Stimulated activated naive CD4-positive, alpha-beta T cell treated with Interleukin-2 at 50 U/mL for 16 hours (primary cell): ENCODE measurements at places on chromosomes 1 and 21.

DNA sequence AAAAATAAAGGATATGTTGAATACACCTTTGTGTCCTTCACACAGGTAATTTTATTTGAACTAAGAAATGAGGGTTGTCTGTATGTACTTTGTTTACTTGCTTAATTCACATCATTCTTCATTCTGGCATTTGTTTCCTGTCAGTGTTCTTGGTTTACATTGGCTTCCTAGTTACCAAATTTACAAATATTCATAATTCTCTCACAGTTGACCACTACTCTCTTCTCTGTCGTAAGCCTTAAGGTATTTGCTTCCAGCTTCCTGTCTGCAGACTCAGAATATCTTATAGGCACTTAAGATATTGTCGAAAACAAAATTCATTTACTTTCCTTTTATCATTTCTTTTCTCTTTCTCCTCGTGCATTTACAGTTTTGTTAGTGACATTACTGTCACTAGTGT lies 15.9 kb downstream of the RNPC3 start:
- no peak for DNase-seq

DNA sequence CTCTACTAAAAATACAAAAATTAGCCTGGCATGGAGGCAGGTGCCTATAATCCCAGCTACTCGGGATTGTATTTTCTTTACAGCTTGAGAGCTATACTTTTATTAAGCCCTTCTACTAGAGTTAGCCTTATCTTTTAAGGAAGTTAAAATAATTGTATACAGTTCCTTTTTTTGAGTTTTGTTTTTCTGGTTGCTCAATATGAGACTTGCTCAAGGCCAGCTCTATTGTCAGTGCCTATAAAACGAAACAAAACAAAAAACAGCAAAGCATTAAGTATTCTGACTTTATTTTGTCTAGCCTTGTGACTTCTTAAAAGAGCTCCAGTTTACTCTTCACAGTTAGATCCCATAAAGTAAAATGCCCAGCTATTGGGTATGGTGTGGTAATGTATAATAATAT lies 17.2 kb downstream of the PKN2 start:
- DNase-seq: no peak

GRCh38 chr1:160030657-160031364 lies 979 bp downstream of the PIGM start:
- no peak for DNase-seq

- DNase-seq: no peak
Measured at GRCh38 chr1:219090607-219091006, 83.1 kb upstream of the LYPLAL1 start.

- DNase-seq: no peak
Measured at GRCh38 chr1:162882248-162882674, 21.3 kb upstream of the CCDC190 start.

DNA sequence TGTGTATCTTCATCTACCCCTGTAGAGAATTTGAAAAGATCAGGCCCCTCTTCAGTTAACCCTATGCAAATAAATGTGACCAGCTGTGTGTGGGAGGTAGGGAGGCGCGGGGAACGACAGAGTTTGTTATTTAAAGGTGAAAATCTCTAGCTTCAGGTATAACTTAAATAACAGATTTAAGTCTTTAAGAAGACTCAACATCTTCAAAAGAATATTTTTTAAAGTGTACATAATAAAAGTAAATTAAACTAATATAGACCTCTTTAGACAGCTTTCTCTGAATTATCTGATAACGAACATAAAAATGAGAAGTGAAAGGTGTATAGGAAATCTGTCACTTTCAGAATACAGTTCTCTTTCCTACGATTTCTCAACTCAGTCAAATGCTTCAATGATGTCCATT lies 16.0 kb downstream of the ANGPTL3 start:
- no peak for DNase-seq

GRCh38 chr1:1889090-1889750 lies 1.7 kb downstream of the GNB1 start:
- no peak for DNase-seq

- DNase-seq: no peak
Measured at GRCh38 chr1:193709607-193710006, 523.2 kb upstream of the B3GALT2 start.

DNA sequence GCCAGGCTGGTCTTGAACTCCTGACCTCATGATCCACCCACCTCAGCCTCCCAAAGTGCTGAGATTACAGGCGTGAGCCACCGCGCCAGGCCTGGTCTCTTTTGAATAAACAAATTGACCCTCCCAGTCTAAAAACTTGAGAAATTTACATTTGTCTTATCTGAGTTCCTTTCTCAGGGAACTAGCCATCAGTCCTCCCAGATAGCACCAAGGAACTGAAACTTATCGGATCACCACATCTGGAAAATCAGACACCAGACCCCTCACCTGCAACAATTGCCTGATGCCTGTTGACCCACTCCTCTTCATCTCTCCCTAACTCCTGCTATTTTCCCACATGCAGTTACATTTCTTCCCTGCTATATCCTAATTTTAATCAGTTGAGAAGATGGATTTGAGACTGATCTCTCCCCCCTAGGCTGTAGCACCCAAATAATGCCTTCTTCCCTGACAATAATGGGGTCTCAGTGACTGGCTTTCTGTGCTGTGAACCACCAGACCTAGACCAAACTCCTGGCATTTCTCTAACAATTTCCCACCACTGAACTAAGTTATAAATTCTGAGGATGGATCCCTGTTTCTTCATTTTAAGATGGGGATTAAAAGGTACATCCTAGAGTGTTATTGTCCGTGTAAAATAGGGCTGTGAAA lies 951 bp upstream of the CBR1 start:
- no peak for DNase-seq

GRCh38 chr1:246072456-246072955 lies 434.6 kb downstream of the SMYD3 start:
- DNase-seq: no peak

GRCh38 chr1:183070923-183071618 lies 47.9 kb downstream of the LAMC1 start:
- no peak for DNase-seq

DNA sequence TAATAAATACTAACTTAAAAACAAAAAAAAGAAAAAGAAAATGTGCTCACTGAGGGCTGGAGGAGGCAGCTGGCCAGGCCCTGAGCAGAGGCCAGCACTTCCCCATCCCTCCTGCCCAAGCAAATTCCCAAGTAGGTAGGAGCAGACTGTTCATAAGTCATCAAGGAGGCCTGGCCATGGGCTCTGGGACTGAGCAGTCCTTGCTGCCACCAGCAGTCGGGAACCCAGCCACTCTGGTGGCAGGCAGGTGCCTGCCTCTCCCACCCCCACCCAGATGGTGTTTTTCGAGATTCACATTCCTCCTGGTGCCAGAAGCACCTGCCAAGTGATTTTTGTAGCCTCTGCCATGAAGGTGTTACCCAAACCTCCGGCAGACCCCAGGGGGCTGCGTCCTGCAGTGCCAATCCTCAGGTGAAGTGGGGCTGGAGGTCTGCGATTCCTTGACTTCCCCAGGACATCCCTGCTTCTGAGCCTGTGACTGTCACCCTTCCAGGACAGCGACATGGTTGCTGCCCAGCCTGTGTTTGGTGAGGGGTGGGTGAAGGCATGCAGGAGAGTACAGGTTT lies 204.2 kb upstream of the TMEM51 start:
- DNase-seq: no peak

DNA sequence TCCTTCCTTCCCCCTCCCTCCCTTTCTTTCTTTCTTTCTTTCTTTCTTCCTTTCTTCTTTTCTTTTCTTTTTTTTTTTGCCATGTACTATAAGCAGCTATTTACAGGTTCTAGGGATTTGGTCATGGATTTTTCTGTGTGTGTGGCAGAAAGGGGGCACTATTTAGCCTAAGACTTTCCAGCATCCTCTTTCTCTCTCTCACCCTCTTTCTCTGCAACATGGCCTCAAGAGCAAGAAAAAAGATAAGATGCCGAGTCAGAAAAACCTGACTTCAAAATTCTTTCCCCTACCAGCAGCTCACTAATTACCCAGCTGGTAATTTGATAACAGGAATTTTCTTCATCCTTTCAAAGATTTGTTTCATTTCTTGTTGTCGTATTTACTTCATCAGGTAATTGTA lies 458.3 kb upstream of the ADAMTS5 start:
- no peak for DNase-seq

- DNase-seq: no peak
Measured at GRCh38 chr1:229124520-229125124, 146.3 kb upstream of the RAB4A start.

- no peak for DNase-seq
Measured at GRCh38 chr1:3529099-3529729, 74.7 kb downstream of the ARHGEF16 start.

DNA sequence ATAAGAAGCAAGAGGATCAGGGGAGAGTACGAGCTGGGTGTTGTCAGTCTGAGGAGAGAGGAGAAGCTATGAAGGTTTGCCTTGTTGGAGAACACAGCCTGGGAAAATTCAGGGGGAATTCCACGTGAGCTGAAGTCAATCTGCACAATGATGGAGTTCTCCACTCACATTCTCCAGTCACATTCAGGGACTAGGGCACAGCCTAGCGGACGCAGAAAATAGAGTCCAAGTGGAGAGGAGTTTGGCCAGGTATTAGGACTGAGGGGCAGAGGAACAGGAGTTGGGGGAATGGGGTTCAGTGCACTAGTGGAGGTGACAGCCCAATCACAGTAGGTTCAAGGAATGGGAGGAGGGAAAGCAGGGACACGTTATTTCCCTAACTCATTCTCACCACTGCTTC lies 124.0 kb downstream of the KCNH1 start:
- DNase-seq: no peak

DNA sequence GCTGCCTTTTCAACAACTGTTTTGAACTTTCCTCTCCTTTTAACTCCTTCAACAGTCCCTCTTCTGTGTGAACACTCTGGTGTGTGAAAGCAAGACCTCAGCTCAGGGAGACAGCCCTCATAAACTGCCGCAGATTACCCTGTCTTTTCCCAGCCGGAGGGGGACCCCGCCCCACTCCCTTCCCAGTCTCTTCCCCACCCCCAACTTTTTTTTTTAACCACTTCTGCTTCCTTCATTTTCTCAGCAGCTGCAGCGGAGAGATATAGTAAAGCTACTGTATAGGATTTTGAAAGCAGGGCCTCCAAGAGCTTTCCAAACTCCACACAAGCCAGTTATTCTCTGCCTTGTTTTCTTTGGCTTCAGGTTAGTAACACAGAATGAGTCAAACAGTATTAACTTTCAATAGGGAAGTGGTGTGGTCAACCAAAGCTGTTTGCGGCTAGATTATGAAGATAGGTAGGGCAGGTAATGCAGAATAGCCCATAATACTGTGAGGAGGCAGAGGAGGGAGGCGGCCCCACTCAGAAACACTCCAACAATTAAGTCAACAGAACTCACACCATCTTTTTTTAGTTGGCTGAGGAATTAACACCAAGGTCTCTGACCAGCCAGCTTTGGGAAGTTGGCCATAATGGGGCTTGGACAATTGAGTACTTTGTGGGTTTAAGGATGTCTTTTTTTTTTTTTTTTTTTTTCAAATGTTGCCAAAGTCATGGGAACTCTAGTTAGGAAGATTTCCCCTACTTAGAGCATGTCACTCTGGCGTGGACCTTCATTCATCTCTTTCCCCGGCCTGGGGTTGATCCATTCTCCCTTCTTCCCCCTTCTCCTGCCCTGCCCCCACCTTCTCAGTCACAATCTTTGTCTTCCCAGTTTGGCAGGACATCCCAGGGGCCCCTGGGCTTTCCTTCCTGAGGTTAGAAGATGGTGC lies 177.0 kb downstream of the CLIC6 start:
- DNase-seq: peak; percentile 37

DNA sequence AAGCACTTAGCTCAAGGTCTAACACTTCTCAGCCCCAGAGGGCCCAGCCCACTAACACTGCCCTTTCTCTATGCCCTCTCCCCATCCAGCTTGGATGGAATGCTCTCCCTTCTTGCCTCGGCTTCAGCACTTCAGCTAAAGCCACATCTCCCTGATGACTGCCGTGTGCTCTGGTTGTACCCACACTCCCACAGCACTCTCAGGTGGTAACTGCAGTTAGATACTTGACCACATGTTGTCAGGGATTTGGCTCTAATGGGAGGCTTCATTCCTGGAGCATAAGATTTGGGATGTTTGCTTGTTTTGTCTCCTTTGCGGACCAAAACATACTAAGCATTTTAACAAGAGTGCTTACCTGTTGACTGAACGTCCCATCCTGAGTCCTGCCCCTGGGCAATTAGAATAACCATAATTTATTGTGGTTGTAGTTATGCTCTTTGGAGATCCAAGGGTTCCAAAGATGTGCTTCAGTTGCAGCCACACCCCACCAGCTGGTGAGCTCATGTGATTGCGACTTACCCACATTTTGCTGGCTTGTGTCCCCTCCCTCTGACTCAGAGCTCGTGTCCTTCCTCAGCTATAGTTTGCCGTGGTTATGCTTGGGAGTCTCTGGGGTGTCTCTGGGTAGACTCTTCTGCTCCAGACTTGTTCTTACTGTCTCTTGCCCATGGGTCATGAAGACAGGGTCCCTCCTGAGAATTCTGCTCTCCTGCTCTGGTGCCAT lies 7.7 kb upstream of the SLC26A9 start:
- no peak for DNase-seq

DNA sequence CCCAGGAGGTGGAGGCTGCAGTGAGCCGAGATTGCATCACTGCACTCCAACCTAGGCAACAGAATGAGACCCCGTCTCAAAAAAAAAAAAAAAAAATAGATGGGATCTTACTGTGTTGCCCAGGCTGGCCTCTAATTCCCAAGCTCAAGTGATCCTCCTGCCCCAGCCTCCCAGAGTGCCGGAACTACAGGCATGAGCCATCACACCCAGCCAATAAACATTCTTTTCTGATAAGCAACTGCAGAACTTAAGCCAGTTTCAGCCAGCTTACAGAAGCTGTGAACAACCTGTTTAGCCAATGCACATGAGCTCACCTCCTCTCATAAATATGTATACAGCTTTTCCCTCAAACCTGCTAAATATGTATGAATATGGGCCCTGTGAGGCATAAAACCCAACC lies 3.1 kb upstream of the MIIP start:
- DNase-seq: no peak

DNA sequence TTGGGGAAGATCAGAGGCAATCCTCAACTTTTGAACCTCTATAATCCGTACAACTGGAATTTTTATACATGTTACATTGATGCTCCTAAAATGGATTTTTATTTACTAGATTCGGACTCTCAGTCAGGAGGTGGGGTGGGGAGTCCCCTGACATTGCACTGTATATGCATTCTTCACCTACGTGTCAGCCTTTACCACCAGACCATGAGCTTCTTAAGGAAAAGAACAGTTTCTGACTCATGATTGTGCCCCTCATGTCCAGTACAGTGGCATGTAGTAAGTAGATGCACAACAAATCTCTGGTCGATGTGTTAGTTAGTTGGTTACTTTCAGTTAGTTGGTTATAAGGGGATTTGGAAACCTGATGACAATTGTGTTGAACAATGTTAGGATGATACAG lies 15.4 kb downstream of the LPAR3 start:
- no peak for DNase-seq

- DNase-seq: no peak
Measured at GRCh38 chr1:68269637-68270430, 37.5 kb upstream of the WLS start.
